Fibroblast of skin of right quadriceps (primary cell): ENCODE measurements at places on chromosomes 7 and 10.

DNA sequence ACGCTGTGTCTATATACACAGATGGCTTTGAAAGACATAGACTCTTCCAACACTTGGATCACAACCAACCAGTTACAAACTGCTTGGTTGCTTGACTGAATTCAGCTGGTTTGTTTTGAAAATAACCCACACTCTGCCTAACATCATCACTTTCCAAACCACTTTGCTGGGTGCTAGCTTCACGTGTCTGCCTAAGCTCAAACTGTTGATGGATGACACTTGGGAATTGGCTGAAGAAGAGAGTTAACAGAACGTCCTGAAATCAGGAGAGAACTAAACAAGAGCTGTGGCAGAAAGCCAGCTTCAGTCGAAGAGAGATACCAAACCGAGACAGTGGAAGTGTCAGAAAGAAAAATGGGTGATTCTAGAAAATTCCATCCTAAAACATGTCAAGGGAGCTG is 420.8 kb upstream of the AUTS2 start:
- no peak for DNase-seq

- no peak for DNase-seq
These were observed 31.6 kb downstream of the RASGEF1A start for GRCh38 chr10:43235070-43235900.

DNA sequence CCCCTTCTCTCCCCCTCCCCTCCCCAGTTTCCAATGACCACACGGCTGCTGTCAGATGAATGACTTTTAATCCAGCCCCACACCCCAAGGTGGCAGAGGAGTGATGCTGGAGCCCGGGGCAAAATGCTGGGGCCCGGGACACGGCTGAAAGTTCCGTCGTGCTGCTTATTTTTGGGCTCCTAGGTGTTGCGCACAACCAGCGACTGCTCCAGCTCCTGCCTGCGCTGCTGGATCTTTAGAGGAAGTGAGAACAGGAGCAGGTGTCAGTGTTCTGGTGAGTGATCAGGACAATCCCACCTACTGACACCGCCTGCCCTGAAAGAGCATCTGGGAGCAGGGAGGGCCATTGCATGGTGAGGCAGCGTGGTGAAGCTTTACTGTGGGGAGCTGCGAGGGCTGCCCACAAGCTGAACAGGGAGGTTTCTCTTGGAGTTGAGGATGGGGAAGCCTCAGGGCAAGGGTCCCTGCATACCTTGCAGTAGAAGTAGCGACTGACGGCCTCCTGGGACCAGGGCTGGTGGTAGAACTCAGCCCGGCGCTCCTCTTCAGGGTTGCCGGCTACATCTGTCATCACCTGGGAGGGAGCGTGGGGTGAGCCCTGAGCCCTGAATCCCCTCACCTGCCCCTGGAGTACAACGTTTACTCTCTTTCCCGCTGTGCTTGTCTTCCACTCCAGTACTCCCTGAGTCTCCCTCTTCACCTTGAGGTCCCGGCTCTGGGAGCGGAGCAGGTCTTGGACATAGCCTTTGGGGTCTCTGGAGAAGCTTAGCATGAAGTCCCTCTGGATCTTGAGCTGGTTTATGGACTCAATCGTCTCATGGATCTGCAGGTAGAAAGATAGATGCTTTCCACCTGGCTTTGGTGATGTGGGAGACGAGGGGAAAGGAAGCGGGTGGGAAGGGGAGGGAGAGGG is 6.9 kb downstream of the CHPF2 start:
- no peak for DNase-seq

GRCh38 chr7:12017046-12017445 is 185.0 kb upstream of the THSD7A start:
- no peak for DNase-seq

DNA sequence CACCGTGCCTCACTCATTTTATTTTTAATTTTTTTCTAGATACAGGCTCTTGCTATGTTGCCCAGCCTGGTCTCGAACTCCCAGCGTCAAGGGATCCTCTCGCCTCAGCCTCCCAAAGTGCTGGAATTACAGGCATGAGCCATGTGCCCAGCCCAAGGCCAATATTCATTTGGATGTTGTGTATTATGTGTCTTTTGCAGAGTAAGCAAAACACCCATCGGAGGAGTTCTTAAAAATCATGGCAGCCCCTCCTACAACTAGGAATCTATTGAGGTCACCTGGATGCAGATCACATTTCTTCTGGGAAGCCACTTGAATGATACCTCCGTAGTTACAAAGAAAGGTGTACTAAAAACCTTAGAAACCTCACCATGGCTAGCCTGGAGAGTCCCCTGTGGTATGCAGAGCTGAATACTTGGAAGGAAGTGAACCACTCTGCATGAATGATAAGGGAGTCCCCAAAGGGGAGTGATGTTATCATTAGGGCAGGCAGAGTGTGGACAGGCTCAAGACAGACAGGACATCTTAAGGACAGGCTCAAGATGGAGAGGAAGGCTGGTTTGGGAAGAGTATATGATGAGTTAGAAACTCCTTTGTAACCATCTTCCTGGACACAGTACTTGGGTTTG is 185.7 kb downstream of the TAX1BP1 start:
- DNase-seq: no peak

DNA sequence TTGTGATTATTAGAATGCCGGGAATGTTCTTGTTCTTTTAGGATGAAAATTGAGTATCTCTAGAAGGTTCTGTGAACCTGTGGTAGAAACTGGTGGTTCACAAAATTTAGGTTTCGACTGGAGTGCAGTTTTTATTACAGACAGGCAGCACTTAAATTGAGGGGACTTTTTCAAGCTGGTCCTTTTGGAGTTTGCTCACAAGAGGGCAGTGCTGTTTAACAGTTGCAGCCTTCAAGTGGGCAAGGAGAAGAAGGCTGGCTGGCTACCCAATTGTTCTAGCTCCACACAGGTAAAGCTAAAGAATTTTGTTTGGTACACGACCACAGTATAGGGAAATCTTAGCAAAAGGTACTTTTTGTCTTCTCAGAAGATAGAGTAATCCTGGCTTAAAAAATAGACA is 233.6 kb downstream of the SNX13 start:
- peak; percentile 65 for DNase-seq

DNA sequence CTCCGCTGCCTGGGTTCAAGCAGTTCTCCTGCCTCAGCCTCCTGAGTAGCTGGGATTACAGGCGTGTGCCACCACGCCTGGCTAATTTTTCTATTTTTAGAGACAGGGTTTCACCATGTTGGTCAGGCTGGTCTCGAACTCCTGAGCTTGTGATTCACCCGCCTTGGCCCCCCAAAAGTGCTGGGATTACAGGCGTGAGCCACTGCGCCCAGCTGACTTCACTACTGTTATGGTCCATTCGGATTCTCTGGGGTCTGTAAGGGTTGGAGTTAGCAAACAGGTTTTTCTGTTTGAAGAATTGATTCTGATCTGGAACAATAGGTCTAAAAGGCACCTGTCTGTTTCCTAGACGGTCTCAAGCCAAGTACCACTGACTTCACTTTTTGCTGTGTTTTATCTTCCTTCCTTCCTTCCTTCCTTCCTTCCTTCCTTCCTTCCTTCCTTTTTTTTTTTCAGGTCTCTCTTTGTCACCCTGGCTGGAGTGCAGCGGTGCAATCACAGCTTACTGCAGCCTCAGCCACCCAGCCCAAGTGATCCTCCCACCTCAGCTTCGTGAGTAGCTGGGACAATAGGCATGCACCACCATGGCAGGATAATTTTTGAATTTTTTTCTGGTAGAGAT is 192.2 kb downstream of the CAMK1D start:
- no peak for DNase-seq

- no peak for DNase-seq
These were observed 11.9 kb upstream of the SUN1 start for GRCh38 chr7:820341-820740.

GRCh38 chr10:28545967-28546644 is 13.2 kb downstream of the WAC start:
- no peak for DNase-seq

DNA sequence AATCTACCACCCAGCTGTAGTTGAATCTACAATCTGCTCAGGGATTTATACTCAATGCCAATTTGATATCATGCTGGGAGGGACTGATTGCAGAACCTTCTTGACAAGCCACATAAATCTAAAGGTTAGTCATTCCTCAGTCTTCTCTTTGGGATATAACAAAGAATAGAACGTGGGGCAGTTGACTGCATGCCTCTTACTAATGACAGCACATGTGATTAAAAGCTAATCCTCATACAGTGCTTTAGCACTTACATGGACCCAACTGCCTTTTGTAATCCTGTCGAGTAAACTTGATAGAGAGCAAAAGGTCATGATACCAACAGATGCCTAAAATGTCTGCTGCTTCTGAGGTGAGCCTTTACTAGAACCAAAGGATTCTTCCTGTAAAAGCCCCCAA is 12.3 kb downstream of the KLHL7 start:
- DNase-seq: peak; percentile 20

DNA sequence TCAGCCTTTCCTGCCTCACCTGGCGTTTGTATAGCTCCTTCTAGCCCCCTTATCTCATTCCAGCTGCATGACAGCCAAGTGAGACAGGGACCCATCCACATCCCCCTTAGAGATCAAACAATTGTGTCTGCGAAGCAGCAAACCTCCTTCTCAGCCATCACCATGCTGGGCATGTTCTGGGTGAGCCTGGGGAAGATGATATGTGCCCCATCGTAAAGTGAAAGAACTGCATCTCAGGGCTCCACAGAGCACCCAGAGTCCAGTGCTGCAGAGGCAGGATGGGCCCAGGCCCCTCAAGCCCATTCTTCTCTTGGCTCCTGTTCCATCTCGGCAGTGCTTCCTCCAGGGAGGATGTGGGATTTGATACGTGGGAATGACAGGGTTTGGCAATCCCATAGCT is 43.2 kb downstream of the FIGNL1 start:
- DNase-seq: no peak

DNA sequence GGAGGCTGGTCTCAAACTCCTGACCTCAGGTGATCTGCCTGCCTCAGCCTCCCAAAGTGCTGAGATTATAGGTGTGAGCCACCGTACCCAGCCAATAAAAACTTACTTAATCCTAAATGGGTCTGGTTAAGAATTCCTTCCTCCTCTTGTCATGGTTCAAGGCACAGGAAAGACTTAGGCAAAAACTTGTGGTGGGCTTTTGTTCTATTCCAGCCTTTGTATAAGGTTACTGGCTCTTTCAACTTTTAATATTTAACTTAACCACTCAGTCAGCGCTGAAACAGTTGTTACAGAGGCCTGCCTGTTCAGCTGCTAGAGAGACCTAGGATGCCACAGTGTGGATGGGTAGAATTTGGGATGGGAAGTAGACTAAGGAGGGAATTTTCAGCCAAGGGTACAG is 28.1 kb upstream of the GARS1 start:
- DNase-seq: no peak

- DNase-seq: no peak
These were observed 283.7 kb upstream of the ZMIZ1 start for GRCh38 chr10:78785066-78785465.

DNA sequence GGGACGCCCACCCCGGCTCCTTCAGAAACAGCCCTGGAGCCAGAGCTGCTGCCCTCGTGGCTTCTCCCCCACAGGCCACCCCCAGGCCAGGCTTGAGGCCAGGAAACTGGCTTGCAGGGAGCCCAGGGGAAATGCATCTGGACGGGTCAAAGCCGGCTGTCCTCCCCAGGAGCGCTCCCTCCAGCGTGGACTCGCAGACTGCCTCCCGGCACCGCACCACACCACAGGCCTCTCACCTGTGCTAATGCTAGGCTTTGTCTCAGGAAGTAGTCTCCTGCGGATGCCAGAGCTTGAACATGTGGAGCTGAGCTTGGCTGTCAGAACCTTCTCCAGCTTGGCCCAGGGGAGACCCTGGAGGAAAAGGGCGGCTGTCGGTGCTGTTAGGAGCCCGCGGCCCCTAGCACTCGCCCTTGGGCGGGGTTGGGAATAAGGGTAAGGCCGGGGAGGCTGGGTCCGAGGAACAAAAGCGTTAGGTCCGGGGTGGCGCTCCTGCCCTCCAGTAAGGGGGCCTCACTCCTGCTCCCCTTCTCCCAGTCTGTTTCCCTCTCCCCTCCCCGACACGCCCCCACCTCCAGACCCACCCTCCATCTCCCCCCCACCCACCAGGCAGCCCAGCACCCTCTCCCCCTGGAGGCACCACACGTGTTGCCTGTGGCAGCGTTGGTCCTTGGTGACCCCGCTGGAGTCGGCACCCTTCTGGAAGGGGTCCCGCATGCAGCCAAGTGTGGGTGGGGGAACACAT is 21.6 kb upstream of the DRGX start:
- no peak for DNase-seq

GRCh38 chr10:113965683-113966082 is 78.0 kb upstream of the ADRB1 start:
- DNase-seq: no peak

DNA sequence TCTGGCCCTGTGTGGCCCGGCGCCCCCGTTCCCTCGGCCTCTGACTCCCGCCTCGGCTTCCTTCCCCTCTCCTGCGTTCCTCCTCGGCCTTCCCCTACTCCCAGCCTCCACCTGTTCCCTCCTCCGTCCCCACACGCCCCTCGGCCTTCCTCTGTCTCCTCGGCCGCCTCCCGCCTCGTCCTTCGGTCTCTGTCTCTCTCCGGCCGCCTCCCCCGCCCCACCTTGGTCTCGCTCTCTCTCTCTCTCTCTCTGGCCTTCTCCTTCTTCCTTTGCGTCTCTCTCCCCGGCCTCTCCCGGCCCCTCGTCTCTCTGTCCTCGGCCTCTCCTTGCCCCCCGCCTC is 588 bp downstream of the GET4 start:
- no peak for DNase-seq

DNA sequence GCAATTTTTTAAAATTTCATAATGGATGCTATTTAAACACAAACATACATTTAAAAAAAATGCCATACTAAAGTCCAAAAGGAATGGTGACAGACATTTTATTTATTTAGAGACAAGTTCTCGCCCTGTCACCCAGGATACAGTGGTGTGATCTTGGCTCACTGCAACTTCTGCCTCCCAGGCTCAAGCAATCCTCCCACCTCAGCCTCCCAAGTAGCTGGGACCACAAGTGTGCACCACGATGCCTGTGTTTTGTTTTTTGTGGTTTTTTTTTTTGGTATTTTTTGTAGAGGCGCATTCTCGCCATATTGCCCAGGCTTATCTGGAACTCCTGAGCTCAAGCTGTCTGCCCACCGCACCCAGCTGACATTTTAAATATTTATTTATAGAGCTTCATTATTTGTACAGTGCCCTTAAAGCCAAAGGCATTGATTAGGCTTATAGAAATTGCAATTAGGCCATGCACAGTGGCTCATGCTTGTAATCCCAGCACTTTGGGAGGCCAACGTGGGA is 703.5 kb downstream of the AUTS2 start:
- no peak for DNase-seq

- no peak for DNase-seq
These were observed 21.7 kb upstream of the PWWP2B start for GRCh38 chr10:132375116-132375794.

GRCh38 chr7:88942815-88943501 is 147.4 kb upstream of the TEX47 start:
- DNase-seq: no peak
